ENCODE measurements at places on chromosomes 7 and 10.

- DNase-seq = no peak
Measured at GRCh38 chr10:97230146-97230545, 44.4 kb upstream of the SLIT1 start.

DNA sequence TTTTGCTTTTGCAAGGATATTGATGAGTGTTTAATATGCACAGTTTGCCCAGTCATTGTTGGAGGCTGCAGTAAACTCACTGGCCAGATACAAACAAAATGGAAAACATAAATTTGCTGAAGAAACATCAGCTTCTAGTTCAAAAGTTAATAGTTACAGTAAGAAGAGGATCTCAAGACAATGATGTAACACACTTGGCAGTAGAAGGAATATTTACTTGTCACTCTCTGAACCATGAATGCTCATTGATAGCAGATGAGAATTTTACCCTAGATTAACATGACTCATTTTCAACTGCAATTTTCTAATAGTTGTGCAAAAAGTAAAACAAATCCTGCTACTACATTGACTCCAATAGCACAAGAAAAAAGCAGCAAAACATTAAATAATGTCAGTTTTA is 47.7 kb downstream of the VWC2 start:
- no peak for DNase-seq

DNA sequence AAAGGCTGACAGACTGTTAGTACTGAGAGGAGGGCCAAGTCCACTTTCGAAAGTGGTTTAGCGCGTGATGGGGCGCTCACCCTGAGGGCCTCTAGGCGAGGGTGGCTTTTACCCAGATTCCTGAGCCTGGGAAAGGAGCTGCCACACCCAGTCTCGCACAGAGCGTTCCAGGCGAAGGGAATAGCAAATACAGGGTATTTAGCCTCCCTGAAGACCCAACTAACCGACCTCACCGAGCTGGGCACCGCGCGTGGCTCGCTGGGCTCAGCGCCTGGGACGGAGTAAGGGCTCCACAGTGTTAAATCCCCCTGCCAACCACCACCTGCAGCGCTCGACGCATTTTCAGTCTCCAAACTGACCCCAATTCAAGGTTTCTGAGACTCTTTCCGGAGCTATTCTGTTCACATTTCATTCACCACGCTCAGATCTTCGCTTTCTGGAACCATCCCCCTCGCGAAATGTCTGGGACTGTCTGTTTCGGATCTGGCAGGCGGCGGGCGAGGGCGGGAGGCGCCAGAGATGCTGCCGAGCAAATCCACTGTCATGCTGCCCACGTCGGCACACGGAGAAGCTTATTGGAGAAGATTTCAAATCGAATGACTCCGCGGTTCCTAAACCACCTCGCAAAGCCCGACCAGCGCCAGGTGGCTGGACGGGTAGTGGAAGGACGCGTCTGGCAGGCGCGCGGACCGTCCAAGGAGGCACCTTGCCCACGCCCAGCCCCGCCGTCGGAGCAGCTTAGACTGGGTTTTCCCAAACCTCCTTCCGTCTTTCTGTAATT is 1.4 kb upstream of the OSBPL3 start:
- DNase-seq = peak; percentile 55

DNA sequence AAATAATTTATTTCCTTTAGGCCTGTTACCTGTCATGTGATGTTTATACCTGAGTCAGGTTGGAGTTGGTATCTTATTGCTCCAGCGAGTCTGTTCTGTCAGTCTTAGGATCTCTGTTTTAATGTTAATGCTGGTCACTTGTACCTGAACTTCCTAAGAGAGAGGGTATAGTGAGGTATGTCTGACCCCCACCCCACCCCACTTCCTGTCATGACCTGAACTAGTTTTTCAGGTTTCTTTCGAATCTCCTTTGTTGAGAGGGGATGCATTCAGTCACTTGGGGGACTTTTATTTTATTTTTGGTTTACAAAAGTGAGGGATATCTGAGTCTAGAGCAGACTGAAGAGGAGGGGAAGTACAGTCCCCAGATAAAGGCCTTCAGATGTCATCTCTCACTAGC is 769.0 kb upstream of the COBL start:
- no peak for DNase-seq

DNA sequence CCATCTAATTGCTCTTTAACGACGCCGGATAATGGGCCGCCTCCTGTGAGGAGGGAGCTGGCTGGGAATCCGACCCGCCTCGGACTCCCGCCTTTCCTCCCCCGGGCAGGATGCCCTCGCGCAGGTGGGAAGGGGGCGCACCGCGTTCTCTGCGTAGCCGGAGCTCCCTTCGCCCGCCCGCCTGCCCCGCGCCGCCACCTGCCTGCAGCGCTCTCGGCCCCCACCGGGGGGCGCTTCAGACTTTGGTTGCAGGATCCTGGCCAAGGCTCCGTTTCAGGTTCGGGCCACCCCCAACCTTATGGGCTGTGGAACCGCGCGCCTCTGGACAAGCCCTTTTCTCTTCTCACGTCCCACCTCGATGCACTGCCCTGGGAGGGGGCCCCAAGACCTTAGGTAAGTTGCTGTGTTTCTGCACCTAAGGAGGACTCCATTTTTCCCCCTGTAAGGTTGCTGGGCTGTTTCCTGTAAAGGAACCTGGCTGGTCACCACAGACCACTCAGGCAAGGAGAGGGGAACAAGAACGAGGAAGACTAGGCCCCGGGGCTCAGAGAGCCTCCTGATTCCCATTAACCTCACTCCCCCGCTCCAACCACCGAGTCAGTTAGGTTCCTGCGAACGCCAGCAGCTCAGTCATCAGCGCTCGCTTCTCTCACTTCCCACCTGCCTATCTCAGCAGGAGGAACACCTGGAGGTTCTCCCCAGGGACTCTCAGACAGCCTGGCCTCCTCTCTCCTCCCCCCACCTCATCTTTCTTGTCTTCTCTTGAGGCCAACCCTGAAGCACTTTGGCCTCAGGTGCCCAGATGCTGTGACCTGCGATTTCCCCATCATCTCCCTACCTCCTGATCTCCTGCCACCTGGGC is 11.3 kb upstream of the KAZALD1 start:
- DNase-seq = no peak

DNA sequence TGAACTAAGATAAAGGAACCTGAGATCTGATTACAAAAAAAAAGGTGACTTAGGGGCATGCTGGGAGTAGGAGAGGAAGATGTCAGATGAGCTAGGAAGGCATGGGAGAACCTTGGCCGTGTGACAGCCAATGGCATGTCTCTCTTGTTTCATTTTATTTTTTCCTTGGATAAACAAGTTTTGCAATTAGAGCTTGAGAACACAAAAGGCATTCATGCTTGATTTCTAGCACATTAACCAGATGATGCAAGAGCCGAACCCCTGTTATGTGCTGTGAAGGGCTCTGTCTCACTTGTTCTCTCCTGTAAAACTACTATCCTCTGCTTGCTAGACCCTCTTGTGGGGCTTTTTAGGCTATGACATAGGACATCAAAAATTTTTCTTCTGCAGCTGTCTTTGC is 134.3 kb upstream of the ASAH2 start:
- no peak for DNase-seq

GRCh38 chr7:7486362-7486761 is 49.3 kb downstream of the COL28A1 start:
- DNase-seq = no peak

DNA sequence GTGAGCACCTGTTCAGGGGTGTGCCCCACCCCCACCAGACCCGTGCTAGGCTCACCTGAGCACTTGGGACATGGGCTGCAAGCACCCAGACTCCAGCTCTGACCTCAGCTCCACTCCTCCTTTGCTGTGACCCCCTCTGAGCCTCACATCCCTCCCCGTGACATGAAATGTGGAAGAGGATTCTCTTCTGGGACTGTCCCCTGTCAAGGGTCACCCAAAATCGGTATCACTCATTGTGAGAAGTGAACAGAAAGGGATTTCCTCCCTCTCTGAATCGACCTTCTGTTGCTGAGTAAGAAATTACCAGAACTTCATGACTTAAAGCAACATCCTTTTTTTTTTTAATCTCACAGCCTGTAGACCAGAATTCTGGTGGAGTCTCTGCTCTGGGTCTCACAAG is 6.2 kb upstream of the CHST15 start:
- no peak for DNase-seq

DNA sequence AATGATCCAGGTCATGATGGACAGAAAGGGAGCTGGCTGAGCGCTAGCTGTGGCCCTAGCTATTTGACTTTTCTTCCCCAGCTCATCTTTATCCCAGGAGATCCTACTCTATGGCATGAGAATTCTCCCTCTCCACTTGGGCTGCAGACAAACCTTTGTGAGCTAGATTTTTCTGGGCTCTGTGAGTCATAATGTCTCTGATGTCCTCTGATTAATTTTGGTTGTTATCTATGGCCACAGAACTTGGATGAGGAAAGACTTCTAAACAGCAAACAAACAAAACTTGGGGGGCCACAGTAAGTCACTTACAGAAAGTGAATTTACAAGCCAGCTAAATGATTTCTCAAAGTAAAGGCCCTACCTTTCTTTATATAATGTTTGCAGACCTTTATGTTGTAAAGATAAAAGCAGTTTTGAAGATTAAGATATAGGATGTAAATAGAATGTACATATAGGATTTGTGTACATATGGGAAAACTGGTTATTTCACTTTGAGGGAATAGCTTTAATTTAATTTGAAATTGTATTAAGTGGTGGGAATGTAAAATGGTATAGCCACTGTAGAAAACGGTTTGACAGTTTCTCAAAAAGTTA is 10.4 kb downstream of the ABLIM1 start:
- DNase-seq = no peak

DNA sequence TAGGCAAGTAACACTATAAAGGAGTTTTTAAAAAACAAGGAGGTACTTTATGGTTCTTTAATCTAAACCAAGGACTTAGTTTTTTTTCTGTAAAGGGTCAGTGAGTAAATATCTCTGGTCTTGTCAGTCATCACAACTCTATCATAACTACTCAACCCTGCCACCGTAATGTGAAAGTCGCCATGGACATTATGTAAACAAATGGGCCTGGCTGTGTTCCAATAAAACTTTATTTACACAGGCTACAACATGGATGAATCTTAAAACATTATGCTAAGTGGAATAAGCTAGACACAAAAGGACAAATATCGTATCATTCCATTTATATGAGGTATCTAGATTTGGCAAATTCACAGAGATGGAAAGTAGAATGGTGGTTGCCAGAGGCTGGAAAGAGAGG is 60.8 kb upstream of the SP4 start:
- DNase-seq = no peak

DNA sequence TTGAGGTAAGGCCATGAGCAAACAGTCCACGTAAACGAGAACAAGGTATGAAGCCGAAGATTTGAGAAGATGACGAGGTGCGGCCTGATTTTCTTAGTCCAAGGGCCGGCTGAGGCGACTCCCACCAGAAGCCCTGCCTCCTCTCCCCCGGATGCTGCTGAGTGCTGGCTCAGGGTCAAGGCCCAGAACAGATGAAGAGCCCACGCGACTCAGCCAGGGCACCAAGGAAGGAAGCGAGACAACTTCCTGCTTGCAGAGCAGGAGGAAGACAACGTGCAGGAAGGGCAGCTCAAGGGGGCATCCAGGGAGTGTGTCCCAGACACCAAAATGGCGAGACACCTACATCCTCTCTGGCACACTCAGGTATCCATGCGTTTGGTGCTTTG is 99.5 kb downstream of the CYTH3 start:
- peak; percentile 38 for DNase-seq

DNA sequence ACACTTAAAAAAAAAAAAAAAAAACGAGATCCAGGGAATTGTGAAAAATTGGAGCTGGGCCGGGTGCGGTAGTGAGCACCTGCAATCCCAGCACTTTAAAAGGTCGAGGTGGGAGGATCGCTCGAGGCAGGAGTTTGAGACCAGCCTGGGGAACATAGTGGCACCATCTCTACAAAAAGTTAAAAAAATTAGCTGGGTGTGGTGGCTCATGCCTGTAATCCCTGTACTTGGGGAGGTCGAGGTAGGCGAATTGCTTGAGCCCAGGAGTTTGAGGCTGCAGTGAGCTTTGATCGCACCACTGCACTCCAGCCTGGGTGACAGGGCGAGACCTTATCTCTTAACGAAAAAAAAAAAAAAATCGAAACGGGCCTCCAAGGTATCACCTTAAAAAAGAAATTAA is 2.0 kb downstream of the CLDN4 start:
- no peak for DNase-seq

- DNase-seq = no peak
Measured at GRCh38 chr7:102918845-102919244, 6.0 kb downstream of the LRRC17 start.

GRCh38 chr7:37601321-37601720 is 82.2 kb upstream of the GPR141 start:
- no peak for DNase-seq
